ENCODE measurements at places on chromosomes 5 and 9.

DNA sequence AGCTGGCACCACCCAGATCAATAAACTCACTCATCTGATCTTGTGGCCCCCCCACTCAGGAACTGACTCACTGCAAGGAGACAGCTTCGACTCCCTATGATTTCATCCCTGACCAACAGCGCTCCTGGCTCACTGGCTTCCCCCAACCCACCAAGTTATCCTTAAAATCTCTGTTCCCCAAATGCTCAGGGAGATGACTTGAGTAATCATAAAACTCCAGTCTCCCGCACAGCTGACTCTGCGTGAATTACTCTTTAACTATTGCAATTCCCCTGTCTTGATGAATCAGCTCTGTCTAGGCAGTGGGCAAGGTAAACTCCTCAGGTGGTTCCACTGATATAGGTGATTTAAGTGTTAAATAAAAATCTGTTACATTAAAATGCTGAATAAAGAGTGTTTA, 1.9 kb upstream of the TRIM32 start:
- no peak for DNase-seq

DNA sequence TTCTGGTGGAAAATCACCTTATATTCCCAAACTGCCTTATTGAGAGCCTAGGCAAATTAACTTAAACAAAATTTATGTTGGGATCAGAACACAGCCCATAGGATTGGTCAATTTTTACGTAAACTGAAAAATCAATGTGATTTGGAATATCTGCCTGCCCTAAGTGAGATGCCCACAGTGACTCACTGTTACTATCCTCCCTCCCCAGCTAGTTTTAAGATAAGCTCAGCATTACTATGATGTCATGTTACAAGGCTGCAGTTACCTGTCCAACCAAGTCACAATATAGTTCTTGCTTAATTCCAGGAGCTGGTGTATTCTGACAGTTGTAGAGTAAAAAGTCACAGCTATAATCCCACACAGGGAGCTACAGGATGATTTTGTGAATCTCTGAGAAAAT, 23.1 kb downstream of the SKP1 start:
- DNase-seq, result no peak

DNA sequence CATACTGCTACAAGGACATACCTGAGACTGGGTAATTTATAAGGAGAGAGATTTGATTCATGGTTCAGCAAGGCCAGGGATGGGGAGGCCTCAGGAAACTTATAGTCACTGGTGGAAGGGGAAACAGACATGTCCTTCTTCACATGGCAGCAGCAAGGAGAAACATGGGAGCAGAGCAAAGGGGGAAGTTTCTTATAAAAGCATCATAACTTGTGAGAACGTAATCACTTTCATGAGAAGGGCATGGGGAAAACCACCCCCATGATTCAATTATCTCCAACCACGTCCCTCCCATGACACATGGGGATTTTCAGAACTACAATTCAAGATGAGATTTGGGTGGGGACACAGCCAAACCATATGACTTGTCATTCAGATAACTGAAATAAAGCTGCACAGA, 100.9 kb downstream of the ST8SIA4 start:
- no peak for DNase-seq

GRCh38 chr5:156401804-156402203, 74.8 kb downstream of the SGCD start:
- no peak for DNase-seq

GRCh38 chr5:59772206-59772605, 121.3 kb downstream of the PDE4D start:
- no peak for DNase-seq

DNA sequence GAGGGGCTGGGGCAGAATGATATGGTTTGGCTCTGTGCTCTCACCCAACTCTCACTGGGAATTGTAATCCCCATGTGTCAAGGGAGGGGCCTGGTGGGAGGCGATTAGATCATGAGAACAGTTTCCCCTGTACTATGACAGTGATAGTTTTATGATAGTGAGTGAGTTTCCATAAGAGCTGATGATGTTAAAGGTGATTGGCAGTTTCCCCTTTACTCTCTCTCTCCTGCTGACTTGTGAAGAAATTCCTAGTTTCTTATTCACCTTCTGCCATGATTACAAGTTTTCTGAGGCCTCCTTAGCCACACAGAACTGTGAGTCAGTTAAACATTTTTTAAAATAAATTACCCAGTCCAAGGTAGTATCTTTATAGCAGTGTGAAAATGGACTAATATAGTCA, 120.4 kb upstream of the CDH9 start:
- DNase-seq, result no peak

GRCh38 chr9:136049491-136050265, 45.4 kb downstream of the NACC2 start:
- DNase-seq, result no peak

DNA sequence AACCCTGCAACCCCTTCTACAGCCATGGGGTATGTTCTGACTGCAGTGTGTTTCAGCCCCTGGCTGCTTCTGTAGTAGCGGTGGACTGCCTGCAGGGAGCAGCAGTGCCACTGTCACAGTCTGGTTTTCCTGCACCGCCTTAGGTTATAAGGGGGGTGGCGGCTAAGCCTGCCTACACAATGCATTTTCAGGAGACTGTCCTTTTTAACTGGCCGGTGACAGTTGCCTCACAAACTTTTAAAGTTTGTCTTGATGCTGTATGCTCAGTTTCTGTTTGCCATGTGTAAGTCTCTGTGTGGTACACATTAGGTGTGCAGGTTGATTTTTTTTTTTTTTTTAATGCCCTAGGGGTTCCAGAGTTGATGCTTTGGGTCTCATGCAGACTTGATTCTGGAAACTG, 53.0 kb downstream of the NUP214 start:
- peak; percentile 1 for DNase-seq

DNA sequence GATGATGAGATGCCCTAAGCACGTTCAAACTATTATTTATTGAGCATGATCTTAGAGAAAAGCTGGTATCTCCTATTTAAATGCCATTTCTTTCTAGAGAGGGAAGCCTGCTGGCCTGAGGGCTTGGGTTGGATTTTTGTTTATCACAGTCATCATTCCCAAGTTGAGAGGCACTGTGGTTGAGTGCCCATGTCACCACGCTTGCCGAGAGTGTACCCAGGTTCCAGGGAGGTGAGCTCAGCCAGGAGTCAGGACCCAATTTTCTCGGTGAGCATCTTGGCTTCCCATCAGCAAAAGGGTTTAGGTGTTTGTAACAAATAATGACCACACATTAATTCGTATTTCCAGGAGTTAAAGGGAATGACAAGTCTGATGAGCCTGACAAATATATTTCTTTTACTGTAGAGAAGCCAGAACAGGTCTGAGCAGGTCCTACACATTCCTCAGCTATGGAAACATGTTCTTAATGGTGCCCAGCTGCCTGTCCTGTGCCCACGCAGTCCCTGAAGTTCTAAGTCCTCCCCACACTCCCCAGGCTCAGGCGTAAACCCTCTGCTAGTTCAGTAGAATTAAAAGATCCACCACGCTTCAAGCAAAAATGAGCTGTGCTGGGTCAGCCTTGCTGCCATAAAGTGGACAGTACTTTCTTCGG, 258.9 kb upstream of the IRX2 start:
- no peak for DNase-seq

DNA sequence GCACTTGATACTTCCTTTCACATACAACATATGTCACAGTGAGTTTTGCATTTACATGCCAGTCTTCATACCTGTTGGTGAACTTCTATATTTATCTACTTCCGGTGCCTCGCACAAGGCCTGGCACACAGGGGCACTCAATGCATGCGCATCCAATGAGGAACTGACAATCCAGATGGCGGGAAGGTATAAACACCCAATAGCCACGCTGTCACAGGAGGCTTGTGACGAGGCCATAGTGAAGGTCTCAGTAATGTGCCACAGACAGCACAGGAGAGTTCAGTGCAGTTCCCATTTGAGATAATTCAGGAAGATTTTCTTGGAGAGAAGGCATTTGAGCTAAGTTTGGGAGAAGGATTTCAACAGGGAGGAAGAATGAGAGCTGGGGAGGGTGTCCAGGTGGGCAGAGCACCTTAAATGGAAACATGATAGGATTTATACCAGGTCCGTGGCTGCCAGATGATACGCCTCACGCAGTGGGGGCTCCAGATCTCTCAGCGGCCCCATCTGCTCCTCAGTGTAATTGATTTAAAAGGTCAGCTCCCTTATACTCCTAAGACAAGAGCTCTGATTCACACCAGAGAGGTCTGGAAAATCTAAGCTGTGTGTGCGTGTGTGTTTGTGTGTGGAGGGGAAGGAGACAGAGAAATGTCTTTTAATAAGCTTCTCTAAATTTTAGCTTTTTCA, 206.2 kb downstream of the DCP2 start:
- DNase-seq, result no peak

GRCh38 chr9:131240047-131240921, 36.0 kb downstream of the FAM78A start:
- DNase-seq, result no peak

DNA sequence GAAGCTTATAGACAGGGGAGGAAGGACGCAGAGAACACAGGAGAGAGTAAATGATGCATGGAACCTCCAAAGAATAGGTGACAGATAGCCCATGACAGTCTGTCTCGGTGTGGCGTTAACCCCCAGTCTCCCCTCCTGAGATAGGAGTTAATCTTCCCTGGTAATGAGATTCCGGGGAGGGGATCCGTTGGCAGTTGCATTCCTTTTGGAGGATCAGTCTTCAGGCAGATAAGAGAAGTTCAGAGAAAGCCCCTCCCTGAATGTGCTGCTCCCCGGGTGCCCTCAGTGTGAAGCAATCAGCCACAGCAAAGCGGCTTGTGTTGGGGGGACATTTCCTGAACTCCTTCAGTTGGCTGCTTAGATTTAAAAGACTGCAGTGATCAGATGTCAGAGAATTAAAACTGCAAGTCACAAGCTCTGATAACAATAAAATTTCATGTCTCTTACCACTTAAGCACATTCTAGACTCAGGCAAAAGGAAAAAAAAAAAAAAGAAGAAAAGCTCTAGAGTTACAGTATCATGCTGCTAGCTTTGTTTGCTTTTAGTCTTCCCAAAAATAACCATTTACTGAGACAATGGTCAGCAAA, 121.1 kb downstream of the EGFLAM start:
- no peak for DNase-seq

GRCh38 chr5:4576161-4576748, 563.9 kb upstream of the ADAMTS16 start:
- DNase-seq, result no peak

DNA sequence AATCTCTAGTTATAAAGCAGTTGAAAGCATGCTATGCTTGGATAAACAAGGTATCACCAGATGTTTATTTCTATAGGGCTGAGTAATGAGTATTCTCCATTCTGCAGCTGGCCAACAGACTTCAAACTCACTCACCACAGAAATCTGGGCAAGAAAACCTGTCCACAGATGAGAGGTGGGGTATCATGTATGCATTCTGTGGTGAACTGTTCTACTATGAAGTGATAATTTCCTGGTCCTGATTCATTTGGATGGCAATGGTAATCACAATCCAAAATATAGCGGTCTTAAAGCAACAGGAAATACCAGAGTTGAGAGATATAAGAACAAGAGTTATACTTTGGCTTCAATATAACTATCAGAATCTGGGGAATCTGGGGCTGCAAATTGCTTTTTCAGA, 65.9 kb upstream of the EFNA5 start:
- no peak for DNase-seq

- no peak for DNase-seq
These were observed 38.2 kb downstream of the IPPK start for GRCh38 chr9:92631452-92632343.

DNA sequence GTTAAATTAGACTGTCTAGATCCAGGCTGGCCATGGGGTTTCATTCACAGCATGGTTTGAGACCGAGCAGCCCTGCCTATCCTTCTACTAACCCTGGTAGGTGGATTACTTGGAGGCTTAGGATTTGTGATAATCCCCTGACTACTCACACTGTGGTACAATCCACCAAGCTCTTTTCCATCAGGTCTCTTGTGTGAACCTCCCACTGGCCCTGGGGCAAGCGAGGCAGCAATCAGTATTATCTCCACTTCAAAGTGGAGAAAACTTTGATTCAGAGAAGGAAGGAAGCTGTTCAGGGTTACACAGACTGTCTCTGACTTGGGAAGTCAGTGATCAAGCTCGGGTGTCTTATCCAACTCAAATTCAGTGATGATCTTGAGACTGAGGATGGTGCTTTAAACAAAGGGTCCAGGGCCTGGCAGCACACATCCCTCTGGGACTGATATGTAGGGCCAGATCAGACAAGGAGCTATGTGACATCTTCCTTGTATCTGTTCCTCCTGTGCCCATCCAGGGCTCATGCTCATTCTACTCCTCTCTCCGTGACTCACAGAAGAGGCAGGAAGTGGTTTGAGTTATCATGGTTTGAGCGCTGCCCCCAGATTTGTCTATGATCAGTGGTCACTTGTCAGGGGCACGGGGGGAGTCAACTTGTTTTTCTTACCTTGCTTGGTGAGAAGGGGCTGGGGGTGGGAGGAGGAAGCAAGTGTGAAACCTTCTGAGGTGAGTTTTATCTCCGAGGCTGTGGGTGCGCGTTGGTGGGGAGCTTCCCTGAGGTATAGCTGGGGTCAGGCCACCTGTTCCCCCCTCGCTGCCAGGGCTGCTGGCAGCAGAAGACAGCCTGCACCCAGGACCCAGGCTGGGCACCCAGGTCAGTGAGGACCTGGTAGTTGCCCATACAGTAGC, 48.6 kb downstream of the RGS3 start:
- no peak for DNase-seq

DNA sequence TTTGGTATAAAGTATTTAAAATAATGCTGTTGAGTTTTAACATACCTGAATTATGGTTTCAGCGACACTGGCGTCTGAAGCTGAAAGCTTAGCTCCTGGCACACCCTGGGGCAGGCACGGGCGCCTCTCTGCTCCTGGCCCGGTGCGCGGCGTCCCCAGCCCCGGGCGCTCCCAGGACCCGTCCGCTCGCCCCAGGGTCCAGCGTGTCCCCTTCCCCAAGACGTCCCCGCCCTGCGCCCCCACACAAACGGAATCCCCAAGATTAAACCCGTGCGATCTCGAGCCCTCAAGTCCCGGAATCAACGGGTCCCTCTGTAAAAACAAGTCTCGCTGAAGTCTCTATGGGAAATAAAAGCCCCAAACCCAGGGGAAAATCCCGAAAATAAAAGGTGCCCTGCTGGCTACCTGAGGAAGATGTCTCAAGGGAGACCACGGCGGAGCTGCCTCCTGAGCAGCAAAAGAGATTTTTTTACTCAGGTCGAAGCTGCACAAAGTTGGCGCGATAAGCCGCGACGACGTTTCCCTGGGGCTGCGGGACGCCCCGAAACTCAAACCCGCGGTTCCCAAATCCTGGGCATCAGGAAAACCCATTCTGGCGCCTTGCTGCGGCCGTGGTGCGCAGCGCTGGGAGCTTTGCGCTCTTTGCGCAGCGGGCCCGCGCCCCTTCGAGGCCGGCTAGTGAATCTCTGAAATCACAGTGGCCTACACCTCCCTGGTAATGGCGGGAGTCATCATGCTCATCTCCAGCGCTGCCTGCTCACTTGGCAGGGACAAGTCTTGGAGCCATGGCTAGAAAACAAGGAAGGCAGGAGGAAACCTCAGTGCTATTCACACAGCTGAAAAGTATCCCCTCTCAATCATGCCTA, 6.3 kb upstream of the IFNA8 start:
- DNase-seq, result no peak

DNA sequence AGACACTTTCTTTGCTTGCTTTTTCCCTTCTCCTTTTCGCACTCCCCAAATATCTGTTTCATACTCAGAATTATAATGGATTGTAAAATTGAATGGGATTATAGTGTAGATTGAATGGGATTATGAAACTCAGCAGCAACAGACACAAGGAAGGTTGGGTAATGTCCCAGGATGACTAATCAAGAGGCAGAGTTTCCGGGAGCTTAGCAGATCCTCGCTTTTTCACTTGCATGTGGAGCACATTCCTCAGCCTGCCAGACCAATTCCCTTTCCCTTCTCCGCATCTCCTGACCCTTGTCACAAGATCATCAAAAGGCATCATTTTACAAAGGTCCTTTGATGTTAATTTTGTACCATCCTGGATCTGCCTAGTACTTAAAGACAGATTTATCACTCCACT, 55.1 kb upstream of the SLC1A1 start:
- DNase-seq, result no peak
